ENCODE measurements at places on chromosomes 5 and 9.

- no peak for DNase-seq
Measured at GRCh38 chr5:43619380-43619779, 16.4 kb downstream of the NNT start.

DNA sequence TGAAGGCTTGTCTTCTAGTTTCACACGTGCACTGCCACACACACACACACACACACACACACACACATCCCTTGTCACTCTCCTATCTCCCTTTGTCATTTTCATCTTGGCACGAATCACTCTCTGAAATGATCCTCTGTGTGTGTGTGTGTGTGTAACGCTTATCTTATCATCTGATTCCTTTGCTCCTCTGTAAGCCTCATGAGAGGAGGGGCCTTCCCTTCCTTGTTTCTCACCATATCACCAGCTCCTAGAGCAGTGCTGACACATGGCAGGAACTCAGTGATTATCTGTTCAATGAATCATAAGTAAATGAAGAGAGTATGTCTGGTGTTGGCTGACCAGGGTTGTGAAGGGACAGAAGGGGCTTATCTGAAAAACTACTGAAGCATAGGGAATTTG is 53.3 kb downstream of the PDE4D start:
- no peak for DNase-seq

DNA sequence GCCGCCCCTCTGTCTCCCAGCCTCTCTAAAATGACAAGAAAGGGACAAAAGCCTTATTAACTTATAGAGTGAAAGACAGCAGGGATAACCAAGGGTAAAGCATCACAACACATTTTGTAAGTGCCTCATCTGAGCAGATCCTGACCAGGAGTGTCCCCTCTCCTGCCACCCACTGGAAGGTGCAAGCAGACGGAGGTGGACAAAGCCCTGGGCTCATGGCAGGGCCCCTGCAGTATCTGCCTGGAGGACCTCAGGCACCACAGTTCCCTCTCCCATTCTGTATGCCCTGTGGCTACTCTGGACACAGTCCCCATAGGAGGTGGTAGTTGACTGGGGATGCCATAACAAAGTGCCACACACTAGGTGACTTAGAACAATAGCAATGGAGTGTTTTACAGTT is 319.8 kb downstream of the GADD45G start:
- DNase-seq, result no peak

- DNase-seq, result no peak
Measured at GRCh38 chr5:176711883-176712282, 64.6 kb downstream of the TSPAN17 start.

DNA sequence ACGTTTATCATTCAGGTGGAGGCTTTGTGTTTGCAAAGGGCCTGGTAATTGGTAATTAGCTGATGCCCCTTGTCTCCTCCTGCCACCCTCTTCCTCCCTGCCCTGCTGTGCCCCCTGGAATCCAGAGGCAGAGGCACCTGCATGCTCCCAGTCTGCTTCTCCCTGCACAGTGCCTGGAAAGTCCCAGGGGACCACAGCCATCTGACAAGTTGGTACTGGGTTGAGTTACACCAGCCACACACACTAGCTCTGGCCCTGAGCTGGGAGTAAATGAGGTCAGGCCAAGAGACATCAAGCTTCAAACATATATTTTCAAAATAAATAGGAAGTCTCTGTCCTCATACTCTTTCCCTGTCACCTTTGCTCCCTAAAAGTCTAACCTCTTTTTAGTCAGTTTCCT is 56.3 kb downstream of the INSYN2B start:
- no peak for DNase-seq

All from AML-193 (cell line).